ENCODE measurements at places on chromosomes 11 and 22.
A peak's percentile ranks its signal among the peaks of the same experiment; 100 is the strongest.

GRCh38 chr22:46049726-46050450 is 72.9 kb upstream of the WNT7B start:
- no peak for DNase-seq

DNA sequence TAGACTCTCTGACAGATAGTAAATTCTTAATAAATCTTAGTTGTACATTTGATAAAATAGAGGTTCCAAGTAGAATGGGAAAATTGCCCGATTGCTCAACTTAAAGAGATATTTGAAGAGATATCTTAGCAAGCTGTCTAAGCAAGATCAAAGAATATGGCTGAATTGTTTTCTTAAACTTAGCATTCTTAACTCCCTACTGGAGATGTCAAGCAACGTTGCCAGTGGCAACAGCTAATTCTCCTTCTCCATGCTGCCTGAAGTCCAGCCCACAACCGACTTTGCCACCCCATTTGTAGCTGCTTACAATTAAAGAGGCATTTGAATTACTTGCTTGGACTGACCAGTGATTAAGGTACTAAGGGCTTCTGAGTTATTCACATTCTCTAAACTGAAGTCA is 94.4 kb downstream of the FAM181B start:
- no peak for DNase-seq

- DNase-seq = no peak
Measured at GRCh38 chr22:27980424-27981148, 61.5 kb upstream of the PITPNB start.

DNA sequence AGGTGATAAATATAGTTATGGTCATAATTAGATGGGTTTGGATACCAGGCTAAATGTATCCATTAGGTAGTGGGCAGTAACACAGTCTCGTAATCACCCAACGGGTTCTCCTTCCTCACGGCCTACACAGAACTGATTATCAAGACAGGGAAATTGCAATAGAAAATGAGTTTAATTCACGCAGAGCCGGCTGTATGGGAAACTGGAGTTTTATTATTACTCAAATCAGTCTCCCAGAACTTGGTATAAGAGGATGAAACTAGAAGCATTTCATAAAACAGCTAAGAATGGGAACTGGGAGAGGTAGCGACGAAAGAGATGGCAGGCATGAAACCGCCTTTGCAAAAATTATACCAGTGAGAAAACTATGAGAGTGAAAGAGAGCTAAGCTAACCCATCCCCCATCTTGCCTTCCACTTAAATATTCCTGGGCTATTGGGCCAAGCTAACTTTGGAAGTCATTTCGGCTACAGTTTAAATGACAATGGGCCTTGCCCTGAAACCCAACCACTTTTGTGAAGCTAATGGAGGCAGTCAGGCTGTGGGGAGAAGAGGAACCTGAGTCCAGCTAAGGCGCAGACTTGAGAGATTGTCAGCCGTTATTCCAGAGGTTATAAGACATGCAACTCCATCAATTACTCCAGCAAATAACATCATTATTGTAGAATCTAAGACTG is 29.6 kb downstream of the CTSC start:
- no peak for DNase-seq

- no peak for DNase-seq
Measured at GRCh38 chr11:69732910-69733309, 29.1 kb upstream of the FGF19 start.

- no peak for DNase-seq
Measured at GRCh38 chr22:35604621-35605368, 12.3 kb downstream of the MB start.

DNA sequence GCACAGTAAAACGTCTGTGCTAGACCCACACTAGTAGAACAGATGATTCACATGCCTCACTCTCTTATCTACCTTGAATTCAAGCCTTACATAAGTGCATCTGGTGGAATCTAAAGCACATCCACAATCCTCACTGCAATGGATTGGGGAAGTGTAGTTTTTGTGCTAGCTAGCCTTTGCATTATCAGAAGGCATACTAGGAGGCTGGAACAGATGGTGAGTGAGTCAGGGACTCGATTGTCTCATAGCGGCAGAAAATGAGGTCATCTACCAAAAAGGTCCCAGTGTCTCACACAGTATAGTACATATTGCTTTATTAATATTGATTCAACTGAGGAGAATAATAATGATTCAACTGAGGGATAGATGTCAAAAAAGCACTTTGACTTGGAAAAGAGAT is 9.3 kb downstream of the MSANTD4 start:
- no peak for DNase-seq

DNA sequence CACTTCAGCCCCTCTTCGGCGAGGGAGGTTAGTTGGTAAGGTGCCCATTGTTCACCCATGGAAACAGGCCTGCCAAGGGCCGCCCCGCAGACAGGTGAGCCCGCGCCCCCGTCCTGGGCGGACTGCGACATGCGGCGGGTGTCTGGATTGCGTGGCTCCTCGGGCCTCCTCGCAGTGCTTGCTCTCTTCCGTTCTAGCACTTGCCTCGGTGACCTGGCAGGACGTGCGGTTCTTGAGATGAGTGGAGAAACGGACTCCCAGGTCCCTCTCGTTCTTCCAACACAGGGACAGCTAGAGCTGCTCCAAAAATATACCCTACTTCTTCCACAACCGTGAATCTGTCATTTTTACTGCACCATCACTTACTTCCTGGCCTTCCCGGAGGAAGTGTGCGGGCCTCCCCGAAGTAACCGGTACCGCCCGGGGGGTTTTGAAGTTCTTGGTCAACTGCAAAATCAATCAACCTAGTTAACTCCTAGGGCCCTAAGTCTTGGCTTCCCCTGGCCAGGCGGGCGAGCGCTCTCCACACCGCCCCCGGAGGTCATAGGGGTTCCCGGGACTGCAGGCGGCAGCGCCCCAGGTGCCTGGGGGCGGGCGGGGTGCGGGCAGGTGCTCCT is 745 bp upstream of the ZBTB44 start:
- DNase-seq = peak; percentile 67

DNA sequence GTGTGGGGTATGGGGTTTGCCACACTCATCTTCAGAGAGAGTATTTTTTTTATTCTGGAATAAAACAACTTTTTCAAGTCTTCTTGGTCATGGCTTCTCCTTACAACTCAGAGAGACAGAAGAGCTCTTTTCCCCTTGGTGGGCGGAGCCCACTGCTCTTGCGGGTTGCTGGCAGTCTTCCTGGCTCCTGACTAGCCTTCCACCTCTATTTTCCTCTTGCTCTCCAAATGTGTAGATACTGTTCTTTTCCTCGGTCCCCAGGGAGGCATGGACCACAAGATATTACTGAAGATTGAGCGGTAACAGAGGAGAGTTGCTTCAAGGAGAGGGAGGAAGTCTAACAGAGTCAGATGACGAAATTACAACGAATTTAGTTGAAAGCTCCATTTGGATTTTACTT is 210.6 kb downstream of the NTM start:
- DNase-seq = no peak

DNA sequence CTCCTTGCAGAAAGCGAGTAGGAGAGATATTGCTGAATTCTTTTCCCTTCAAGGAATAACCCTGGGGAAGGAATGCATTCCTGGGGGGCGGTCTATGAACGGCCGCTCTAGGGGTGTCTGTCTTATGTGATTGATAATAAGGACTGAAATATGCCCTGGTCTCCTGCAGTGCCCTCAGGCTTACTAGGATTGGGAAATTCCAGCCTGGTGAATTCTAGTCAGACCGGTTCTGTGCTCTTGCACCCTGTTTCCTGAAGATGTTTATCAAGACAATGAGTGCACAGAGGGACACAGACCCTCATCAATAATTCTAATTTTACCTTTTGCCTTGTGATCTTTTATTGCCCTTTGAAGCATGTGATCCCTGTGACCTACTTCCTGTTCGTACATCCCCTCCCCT is 140.7 kb downstream of the LUZP2 start:
- no peak for DNase-seq

GRCh38 chr11:66130978-66131377 is 60.9 kb downstream of the PACS1 start:
- DNase-seq = no peak

DNA sequence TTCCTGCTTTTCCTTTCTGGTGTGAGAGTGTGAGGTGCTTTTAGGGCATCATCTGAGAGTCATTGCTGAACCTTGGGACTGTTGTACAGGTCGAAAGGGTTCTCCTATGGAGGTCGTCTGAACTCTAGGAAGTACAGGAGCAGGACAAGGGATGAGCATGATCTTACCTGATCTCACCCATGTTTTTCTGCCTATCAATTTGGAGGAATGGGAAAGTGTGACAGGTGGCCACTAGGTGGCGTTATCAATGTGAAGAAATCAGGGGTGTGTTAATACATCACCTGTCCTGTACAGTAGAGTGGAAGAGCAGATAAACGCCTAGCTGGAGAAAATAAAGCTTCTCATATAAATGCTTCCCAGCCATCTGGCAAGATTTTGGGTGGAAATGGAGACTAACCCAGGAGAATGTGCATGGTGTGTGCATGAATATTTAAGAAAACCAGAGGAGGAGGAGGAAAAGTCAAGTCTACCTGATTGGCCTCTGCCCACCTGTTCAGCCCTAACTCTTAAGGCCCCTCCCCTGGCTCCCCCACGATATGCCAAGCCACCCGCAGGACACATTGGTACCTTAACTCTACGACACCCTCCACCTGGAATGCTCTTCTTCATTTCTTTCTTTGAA is 72.0 kb upstream of the NARS2 start:
- peak; percentile 70 for DNase-seq

DNA sequence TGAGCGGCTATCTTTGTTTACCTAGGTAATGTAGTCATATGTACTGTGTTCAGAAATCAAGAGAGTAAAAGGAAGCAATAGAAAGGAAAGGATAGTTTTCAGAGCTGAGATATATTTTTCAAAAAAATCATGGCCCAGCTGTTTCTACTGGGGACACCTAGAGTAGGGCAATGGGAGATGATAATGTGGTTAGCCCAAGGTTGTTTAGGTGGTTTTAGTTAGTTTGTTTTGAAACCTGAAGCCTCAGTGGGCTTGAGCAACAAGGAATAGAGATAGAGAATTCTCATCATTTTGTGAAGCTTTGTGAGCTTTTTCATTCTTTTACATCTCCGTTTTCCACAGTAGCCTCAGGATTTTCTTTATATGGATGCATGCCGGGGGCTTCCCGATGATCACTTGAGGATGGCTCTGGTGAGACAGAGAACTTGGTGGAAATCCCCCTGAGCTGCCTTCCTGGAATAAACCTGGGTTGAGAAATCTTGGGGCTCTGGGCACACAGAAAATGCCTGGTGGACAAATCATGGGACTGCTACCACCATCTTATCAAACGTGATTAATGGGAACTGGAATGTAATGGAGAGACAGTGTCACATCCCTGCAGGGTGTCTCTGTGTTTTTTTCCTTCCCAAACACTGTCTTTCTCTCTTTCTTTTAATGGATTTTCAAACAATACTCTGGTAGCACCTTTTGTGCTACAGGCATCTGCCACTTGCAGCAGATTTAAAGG is 49.0 kb downstream of the ARHGAP42 start:
- no peak for DNase-seq

DNA sequence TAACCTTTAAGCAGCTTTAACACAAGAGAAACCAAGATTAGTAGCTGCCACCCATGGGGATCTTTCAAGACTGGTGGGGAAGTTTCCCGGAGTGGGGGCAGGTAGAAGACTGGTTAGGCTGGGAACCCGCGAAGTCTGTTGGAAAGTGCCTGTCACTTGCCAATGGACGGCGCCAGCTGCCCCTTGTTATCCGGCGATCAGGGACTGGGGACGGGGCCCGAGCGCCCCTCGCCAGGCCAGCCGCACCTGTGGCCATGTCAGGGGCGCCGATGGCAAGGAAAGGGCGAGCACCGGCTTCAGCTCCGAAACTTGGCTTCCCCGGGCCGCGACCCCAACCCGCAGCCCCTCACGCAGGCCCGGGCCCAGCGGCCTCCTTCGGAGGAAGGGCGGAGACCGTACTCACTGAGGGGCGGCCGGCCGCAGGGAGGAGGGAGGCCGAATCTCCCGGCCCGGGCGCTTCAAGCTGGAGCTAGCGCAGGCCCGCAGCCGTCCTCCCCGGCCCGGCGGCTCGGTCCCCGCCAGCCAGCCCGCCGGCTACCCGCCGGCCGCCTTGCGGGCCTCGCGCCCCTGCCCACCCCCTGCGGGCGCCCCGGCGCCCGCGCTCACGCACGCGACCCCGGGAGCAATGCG is 539 bp downstream of the EIF4ENIF1 start:
- DNase-seq = peak; percentile 38

- DNase-seq = no peak
Measured at GRCh38 chr11:118605116-118605867, 2.1 kb upstream of the PHLDB1 start.

- DNase-seq = no peak
Measured at GRCh38 chr11:93524173-93524536, 19.0 kb downstream of the SMCO4 start.

GRCh38 chr11:9639985-9640384 is 23.9 kb upstream of the SWAP70 start:
- no peak for DNase-seq

DNA sequence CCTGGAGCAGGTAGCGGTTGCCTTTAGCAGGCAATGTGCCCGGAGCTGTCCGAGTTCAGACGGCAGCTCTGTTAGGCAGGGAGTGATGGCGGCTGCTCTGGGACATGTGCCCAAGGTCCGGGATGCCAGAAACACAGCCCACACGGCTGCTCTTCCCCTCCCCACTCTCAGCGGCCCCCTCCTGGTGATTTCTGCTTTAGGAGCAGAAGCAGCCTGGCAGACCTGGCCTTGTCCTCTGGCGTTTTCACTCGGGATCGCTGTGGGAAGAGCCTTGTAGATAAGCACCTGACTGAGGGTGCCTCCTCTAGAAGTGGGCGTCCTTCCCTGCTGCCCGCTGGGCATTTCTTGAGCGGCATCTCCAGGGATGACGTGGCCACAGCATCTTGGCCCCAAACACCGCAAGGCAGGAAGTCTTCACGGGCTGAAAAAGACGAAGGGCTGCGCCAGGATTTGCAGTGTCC is 392.2 kb downstream of the TBC1D22A start:
- DNase-seq = no peak

GRCh38 chr22:49415151-49415951 is 412.3 kb downstream of the BRD1 start:
- DNase-seq = no peak

GRCh38 chr11:47511917-47512316 is 41.0 kb downstream of the CELF1 start:
- no peak for DNase-seq

DNA sequence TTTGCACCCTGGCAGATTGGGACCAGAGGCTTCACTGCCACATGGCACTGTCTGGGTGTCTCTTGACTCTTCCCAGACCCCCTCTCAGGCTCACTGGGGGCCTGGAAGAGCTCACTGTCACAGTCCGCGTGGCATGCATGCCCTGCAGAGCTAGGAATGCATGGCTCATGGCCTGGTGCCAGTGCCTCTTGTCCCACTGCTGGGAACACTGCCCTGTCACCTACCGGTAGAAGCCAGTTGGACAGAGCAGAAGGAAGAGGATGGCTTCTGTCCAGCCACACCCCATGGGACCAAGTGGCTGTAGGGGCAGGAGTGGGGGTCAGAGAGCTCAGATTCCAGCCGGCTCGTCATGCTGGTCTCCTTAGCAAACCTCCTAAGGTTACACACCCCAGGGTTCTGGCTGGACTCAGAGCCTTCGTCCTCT is 29.7 kb downstream of the MB start:
- DNase-seq = no peak

Data from CD4-positive, alpha-beta T cell treated with Interleukin-17A for 4 hours (primary cell).